Activated B cell treated with CpG ODN at 0.5 μM for 24 hours (primary cell): ENCODE measurements at places on chromosomes 3 and 15. TPM values are rescaled to one million over a fixed set of nuclear protein-coding genes. Genes with fewer than 3 reads are reported as not detected.

The PLXNB1 gene
- 3.5 and 5.4 TPM in 2 replicates for total RNA-seq

The PRR20G gene
- not detected in 2 replicates for total RNA-seq

The AGTR1 gene
- total RNA-seq: not detected in 2 replicates

DNA sequence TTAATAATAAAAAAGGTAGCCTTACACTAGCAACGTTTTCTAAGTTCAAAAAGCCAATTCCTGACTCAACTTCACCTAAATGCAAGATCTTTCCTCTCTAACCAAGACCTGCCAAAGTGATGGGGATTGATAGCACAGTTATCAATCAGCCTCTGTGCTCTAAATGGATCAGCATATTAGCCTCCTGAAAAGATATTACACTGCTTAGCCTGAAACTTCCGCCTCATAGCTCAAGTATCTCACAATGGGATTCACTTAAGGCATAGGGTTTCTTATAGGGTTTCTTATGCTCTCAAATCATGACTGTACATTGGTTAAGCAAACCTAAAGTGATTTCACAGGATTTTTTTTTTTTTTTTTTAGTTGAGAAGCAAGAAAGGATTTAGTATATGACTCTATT, 436 bp upstream of the SLC9A9 start:
- no peak for DNase-seq

DNA sequence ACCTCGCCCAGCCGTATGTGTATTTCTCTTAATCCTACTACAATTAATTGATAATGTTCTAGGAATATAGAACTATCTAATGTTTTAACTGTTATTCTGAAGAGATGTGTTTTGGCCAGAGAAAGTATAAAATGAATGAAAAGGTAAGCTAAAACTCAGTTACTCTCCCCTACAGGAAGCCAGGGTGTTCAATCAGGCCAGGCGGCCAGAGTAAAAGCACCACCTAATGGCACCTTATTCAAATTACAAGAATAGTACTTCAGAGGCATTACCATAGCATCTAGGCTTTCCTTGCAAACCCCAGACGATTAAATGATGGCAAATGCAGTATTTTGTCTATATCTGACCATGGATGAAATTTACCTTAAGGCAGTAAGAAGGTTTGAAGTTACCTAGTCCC, 10.4 kb downstream of the SLC12A8 start:
- DNase-seq: no peak
